ENCODE measurements at places on chromosomes 16 and 17. TPM values are rescaled to one million over a fixed set of nuclear protein-coding genes. Genes with fewer than 3 reads are reported as not detected.

DNA sequence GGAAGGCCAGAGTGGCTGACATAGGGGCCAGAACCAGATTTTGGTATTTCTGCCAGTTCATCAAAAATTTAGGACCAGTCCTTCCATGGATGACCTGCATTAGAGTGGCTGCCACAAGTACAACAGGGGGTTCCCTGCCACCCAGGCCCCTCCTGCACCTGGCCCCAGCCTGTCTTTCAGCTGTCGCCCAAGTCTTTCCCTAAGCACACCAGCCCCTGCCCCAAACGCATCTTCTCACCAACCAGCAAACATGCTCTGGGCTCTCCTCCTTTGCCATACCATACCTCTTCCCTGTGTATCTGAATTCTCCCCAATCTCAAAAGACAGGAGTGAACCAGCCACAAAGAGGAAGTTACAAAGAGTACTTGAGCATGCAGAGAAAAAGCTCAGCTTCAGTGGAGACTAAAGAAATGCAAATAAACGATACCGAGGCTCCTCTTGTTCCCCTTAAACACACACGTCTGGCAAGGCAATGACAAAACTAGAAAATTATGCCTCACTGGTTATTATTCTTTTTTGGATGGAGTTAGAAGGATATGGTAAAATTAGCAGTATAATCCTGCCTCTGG, 130.6 kb downstream of the DYNLRB2 start:
- DNase-seq = no peak

DNA sequence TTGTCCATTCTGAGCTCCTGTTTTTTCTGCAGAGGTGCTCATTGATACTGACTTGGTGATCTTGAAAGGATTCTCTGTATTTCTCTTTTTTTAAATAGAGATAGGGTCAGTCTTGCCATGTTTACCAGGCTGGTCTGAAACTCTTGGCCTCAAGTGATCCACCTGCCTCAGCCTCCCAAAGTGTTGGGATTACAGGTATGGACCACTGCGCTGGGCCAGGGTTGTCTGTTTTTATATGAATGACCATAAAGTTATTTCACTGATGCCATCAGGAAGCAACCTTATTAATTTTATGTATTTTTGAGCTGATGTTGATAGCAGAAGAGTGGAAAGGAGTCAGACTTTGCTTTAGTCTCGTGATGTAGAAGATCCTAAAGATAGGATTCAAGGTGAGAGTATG, 35.7 kb upstream of the METTL9 start:
- no peak for DNase-seq

- DNase-seq = no peak
Observed at GRCh38 chr17:66343531-66344078, 41.2 kb downstream of the PRKCA start.

GRCh38 chr16:69064124-69064763, 41.2 kb upstream of the HAS3 start:
- peak; percentile 82 for DNase-seq

GRCh38 chr17:82036634-82037091, 834 bp downstream of the DCXR start:
- DNase-seq = no peak

GRCh38 chr17:18185832-18186626, 2.4 kb downstream of the ALKBH5 start:
- DNase-seq = peak; percentile 19

GRCh38 chr17:33593991-33594390, 300.9 kb upstream of the ASIC2 start:
- no peak for DNase-seq

DNA sequence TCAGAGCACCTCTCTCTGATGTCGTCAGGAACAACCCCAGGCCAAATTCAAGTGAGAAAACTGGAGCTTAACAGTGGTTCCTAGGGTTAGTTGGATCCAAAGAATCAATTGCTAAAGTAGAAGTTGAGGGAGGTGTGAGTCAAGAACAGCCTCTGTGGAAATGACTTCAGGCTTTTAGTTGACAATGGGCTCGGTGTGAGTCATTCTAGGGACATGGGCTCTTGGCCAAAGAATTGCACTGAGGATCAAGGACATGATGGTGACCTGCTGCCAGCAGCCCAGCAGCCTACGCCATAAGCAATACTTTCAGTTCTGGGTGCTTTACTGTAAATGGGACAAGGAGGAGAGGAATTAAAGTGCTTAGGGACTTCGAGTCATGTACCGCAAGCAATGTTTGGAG, 32.1 kb upstream of the SMURF2 start:
- peak; percentile 79 for DNase-seq

- no peak for DNase-seq
Observed at GRCh38 chr17:52026075-52026474, 132.4 kb downstream of the CA10 start.

The IRX5 gene
- total RNA-seq = 5.4 TPM

The OR1A1 gene
- total RNA-seq = not detected

DNA sequence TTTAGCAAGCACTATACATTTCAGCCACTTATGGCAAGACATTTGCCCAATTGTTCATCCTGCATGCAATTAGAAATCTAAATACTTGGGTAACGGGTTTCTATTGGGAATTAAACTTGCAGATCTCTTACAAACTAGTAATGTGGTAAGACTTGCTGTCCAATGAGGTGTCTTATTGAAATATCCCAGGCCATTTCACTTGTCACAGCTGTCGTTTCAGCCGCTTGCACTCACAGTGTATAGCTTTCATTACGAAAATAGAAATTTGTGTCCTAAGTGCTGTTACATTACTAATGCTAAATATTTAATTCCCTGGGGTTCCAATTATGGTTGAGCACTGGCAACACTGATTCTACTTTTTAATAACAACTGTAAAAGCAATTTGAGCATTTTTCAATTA, 40.3 kb upstream of the IRX5 start:
- DNase-seq = no peak

DNA sequence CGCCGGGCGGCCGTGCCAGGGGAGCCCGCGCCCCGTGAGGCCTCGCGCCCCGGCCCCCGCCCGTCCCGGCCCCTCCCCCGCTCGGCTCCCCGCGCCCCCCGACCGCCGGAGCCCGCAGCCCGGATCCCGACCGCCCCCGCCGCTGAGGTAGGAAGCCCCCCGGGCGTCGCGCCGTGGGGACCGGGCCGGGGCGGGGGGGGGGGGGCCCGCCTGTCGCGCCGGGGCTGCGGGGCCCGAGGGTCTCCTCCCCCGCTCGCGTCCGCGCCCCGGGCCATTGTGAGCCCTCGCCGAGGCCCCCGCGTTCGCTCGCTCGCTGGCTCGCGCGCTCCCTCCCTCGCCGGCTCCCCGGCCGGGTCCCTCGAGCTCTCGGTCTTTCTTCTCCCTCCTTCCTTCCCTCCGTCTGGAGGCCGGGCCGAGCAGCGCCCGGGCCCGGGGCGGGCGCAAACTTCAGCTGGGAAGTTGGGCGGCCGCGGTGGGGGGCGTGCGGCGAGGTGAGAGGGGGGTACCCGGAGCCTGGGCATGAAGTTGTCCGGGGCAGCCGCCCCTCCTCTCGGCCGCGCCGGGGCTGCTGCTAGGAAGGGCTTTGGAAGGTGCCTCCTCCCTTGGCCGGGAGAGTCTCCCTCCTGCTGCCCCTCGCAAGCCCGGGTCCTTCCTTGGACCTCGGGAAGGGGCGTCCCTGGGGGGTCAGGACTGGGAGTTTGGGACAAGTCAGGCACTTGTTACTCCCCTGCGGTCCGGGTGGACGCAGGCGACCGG, 419 bp downstream of the GLIS2 start:
- DNase-seq = no peak

Measured in HFFc6 (cell line).